Activated CD8-positive, alpha-beta memory T cell treated with anti-CD3 and anti-CD28 coated beads for 4 hours (primary cell): ENCODE measurements at places on chromosomes 3 and 15.

GRCh38 chr3:60555686-60556354 is 695.4 kb downstream of the FHIT start:
- DNase-seq: no peak

- DNase-seq: no peak
These were observed 56.5 kb upstream of the TMEM108 start for GRCh38 chr3:132981719-132982118.

- DNase-seq: no peak
These were observed 99.5 kb upstream of the KCNMB2 start for GRCh38 chr3:178436773-178437172.

- DNase-seq: no peak
These were observed 136.1 kb upstream of the CNTN4 start for GRCh38 chr3:1962396-1963088.

- DNase-seq: no peak
These were observed 2.5 kb upstream of the TBC1D21 start for GRCh38 chr15:73870700-73871408.

GRCh38 chr3:52190294-52191074 is 7.5 kb upstream of the ALAS1 start:
- no peak for DNase-seq

DNA sequence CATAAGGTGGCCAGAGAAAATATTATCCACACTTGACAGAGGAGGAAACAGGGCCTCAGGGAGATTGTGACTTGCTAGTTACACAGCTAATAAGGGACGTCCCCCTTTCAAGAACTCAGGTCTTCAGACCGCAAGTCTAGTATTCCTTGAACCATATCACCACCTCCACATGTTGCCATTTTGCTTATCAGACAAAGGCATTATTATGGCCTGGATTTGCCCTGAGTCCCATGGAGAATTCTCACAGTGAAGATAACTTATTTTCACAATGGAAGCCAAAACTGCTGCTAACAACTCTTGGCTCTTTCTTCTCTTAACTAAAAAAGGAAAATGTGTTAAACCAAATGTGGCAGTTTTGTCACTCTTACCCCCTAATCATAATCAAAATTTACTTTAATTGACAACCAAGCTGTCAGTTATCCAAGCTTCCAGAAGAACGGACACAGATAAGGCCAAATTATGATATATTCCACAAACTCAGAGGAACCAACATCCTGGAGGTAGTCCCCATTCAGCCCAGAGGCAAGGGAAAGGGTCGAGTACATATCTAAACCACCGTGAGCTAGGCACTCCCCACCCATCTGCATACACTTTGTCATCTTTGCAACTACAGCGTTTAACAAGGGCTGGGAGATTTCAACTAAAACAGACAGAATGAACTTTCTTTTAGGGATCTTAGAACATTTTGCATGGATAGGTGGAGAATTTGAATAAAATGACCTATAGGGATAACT is 63.6 kb upstream of the THBS1 start:
- DNase-seq: no peak

DNA sequence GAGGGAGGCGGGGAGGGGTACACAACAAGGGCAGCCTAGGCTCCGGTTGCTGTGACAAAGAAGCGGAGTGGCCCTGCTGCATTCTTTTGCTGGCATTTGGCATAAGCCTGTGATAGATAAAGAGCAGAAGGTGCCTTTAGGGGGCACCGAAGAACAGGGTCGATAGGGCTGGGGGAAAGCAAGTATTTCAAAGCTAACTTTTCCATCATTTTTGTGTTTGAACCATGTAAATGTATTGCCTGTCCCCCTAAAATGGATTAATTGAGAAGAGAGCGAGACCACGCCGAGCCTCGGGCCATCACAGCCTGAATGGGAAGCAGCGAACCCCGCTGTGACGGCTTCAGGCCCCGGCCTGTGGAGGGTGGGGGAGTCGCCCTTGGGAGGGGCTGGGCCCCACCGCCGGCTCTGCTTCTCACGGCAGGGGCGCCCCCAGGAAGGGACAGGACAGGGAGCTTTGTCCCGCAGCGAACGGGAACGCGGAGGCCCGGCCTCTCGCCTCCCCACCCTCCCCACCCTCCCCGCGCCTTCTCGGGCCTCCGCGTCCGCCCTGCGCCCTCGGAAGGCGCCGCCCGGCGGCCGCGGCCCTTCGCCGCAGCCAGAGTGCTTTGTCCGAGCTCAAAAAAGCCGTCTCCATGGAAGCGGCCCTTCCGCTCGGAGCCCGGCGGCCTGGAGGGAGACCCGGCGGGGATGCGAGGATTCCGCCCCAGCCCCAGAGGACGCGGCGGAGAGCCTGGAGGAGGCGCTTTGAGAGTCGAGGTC is 32.4 kb upstream of the ALDH1L1 start:
- DNase-seq: no peak

DNA sequence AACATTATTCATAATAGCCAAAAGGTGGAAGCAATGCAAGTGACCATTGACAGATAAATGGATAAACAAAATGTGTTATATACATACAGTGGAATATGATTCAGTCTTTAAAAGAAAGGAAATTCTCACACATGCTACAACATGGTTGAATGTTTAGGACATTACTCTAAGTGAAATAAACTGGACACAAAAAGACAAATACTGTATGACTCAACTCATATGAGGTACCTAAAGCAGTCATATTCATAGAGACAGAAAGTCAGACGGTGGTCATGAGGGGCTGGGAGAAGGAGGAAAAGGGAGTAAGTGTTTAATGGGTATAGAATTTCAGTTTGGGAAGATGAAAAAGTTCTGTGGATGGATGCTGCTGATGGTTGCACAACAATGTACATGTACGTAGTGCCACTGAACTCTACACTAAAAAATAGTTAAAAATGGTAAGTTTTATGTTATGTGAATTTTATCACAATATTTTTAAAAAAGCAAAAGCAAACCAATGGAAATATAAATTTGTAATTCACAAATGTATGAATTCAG is 5.3 kb downstream of the TXNRD3 start:
- no peak for DNase-seq

DNA sequence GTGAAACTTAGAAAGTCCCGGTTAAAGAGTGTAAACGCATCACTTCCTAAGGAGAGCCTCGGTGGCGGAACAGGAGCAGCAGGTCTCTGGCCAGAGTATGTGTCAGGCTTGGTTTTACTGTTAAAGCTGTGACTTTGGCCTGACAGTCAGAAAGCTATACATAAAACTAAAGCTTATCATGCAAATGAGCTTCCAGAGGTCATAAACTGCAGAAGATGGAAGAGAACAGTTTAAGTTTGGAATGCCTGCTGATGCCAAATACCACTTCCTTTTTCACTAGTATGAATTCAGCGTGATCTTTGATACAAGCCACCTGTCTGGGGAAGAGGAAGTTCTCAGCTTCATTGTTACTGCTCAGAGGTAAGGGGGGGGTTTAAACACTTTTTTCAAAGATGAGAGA is 125.1 kb upstream of the CTDSPL start:
- DNase-seq: no peak

DNA sequence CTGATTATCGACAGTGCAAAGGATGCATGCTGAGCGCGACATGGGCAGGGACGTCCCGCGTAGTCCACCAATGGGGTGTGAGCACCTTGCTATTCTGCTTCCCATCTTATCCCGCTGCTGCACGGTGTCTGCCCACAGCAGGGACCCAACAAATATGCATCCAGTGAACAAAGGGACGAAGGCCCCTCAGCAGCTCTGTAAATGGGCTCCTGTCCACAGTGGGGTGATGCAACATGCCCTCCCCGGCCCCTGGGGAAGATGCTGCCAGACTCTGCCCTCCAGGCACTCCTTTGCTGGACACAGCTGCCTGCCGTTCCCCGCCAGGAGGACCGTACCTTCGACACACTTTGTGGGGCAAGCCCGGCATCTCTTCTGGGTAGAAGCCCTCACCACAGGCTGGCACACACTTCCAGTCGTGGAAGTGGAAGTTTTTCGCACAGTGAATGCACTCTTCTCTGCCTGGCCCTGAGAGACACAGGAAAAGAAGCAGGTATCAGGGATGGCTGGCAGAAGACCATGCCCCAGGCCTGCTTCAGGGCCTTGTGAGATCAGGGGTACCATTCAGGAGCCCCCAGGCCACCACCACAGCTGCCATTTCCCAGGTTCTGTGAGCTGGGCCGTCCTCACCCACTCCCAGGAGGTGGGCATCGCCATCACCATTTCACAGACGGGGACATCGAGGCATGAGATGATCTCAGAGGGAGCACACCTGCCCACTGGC is 18.2 kb upstream of the SNRPA1 start:
- DNase-seq: no peak
